ENCODE measurements at places on chromosomes 3 and 15.

GRCh38 chr3:183554377-183554776, 1.1 kb downstream of the KLHL6 start:
- peak; percentile 35 for DNase-seq

GRCh38 chr3:140128631-140129030, 193.6 kb downstream of the CLSTN2 start:
- DNase-seq, result peak; percentile 5

GRCh38 chr15:77384086-77384485, 35.8 kb downstream of the PEAK1 start:
- no peak for DNase-seq

GRCh38 chr15:71804695-71805470, 5.5 kb upstream of the NR2E3 start:
- DNase-seq, result no peak

- no peak for DNase-seq
Observed at GRCh38 chr3:193347521-193348501, 30.7 kb downstream of the ATP13A5 start.

Data from activated naive CD4-positive, alpha-beta T cell treated with anti-CD3 and anti-CD28 coated beads, Interleukin-2, amount 50 U/mL, for 72 hours (primary cell).